Endodermal cell (in vitro differentiated cells): ENCODE measurements at places on chromosomes 5 and 9. TPM values are rescaled to one million over a fixed set of nuclear protein-coding genes. Genes with fewer than 3 reads are reported as not detected.

DNA sequence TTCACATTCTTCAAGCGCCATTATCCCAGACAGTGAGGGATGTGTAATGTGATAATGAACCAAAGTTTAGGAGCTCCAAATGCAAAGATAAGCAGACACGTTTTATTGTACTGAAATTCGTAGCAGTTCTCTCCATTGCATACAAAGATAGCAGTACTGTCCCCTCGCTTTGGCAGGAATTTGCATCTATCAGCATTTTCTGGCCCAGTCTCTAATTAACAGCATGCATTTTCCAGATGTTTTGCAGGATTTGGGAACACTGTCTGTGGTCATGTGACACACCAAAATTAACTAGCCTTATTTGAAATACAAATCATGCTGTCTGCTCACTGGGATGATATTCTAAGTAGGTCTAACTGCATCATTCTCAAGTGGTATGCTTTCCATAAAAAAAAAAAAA, 235.9 kb upstream of the TRPM3 start:
- DNase-seq, result no peak

GRCh38 chr9:85610074-85610860, 131.5 kb downstream of the AGTPBP1 start:
- DNase-seq, result peak; percentile 65

DNA sequence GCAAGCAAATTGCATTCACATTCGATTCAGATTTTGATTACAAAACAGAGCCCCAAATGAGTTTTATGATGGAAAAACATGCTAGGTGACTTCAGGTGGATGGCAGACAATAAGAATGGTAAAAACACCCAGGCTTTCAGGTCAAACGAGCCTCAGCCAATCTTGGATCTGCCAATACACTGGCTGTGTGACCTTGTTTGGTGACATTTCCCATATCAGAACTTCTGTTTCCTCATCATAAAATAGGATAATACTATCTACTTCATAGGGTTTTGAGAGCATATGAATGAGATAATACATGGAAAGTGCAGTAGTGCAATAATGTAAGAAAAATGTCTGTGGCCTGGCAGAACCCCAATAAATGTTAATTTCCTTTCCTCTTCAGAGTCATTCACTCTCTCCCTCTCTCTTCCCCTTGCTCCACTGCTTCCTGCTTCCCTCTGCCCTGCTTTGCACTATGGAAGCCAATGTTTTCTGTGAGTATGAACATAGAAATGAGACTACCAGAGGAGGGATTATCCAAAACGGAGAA, 54.7 kb downstream of the SH3RF2 start:
- DNase-seq, result no peak

- DNase-seq, result no peak
Measured at GRCh38 chr9:133935328-133936005, 56.7 kb downstream of the VAV2 start.

DNA sequence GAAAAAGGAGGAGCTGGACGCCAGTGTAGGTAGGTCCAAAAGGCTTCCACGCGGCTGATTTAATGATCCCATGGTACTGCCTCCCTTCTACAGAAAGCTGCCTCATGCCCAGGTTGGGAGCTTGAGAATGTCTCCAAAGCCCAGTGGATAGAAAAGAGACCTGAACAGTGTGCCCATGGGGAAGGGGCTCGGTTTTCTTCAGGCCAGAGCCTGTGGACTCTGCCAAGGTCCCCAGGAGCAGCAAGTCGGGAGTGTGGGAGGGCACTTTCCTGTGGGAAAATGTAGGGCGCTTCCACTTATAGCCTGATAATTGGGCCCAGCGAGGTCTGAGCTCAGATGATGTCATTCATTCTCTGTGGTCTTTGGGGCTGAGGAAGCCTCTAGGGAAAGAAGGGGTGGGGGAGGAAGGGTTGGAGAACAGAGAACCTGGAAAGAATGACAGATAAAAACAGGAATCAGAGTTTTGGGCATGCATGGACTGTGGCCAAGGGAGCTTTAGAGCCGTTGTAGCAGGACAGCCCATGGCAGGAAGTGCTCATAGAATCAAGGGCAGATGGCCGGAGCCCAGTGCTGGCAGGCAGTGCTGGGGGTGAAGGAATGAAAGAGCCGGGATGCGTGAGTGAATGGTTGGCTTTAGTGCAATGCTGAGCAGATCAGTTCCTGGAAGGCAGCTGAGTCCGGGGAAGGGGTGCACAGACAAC, 42.5 kb upstream of the SH3PXD2B start:
- DNase-seq, result peak; percentile 20

DNA sequence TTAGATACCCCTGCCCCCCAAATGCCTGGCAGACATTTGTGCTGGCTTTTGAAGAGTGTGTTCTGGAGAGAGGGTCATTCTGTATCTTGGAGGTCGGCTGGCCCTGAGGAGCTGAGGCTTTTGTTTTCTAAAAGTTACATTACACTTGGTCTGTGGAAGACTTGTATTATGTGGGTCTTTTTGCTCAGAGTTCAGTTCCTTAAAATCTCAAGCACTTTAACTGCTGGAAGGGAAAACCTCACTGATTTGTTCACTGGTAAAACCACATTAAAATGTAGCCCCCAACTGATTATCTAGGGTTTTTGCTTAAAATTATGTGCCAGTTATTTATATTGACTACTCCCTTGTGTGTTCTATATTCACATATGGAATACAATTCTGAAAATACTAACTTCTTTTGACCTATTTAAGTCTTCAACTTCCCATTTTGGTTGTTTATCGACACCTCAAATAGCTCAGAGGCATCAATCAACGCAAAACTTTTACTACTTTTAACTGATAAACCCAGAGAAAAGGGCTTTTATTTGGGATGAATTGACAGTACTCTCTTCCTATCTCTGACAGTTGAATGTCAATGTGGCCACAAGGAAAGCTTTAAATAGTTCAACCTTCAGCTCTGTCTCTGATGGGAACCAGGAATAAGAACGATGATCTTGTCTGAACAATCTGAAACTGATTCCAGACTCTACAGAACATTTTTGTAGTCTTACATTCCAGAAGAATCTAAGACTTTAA, 54.0 kb upstream of the MAP3K1 start:
- DNase-seq, result no peak

DNA sequence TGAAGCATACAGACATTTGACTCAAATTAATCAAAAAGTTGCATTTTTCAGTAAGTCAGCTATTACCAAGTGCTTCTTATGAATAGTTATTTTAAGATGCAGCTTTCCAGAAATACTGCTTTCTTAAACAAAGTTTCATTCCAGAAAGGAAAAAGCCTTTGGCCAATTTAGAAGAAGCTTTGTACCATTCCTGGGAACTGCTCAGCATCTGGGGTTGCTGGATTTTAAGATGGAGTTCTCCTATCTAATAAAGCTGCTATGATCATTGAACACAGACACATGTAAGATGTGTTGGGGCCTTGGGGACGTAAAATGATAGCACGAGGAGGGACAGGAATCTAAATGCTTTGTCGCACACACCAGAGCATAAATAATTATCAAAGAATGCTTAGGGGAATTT, 130.8 kb downstream of the SEMA5A start:
- no peak for DNase-seq

- DNase-seq, result no peak
Measured at GRCh38 chr9:5863092-5863746, 27.5 kb upstream of the MLANA start.

DNA sequence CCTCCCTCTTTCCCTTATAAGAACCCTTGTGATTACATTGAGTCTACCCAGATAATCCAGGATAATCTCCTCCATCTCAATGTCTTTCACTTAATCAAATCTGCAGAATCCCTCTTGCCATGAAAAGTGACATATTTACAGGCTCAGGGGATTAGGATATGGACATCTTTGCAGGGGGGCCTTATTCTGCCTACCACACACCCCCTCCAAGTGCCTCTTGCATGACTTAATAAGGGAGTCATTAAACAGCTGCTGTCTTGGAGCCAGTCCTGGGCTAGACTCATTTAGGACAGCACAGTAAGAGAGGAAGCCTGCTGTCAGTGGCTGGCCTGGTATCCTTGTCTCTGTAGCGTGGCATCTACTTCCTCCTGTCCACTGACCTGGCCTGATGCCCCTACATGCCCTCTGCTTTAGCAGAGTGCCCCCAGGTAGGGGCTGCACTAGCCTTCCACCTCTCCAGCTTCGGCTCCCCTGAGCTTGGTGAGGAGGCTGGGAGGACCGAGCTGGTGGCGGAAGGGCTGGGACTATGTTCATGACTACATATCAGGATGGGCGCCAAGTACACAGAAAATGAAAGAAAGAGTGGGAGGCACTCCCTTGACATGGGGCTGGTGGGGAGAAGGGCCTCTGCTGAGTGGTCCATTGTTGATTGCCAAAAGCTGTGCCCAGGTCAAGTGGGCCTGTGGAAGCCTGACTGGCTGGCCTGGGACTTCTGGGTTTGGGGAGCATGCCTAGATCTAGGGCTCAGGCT, 17.2 kb downstream of the ENHO start:
- no peak for DNase-seq

GRCh38 chr5:178688551-178688950, 41.9 kb downstream of the ZNF354A start:
- DNase-seq, result no peak

DNA sequence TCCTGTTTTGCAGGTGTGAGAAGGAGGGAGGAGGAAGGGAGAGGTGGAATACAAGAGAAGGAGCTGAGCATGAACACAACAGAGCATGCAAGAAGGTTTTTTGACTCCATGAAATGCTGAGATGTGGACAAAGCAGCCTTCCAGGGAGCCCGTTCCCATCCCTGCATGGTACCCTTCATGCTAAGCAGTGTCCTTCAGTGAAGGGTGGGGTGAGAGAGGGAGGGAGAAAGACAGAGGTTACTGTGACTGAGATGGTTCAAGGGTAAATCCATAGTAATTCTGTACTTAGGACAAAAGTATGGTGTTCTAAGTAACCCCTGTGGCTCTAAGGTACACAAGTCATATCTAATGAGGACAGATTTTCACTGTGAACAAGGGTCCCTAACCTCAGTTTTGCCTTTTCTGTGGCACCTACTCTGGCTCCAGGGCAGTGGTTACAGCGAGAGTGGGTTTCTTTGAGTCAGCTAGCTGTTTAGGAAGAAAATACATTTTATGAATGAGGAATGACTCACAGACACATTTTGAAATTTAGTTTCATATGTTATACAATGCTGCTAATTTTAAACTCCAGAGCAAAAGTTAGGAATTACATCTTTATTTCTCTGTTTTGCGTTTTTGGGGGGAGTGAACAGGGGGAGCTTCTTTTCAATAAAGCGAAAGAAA, 184.9 kb upstream of the SLC12A2 start:
- DNase-seq, result no peak

DNA sequence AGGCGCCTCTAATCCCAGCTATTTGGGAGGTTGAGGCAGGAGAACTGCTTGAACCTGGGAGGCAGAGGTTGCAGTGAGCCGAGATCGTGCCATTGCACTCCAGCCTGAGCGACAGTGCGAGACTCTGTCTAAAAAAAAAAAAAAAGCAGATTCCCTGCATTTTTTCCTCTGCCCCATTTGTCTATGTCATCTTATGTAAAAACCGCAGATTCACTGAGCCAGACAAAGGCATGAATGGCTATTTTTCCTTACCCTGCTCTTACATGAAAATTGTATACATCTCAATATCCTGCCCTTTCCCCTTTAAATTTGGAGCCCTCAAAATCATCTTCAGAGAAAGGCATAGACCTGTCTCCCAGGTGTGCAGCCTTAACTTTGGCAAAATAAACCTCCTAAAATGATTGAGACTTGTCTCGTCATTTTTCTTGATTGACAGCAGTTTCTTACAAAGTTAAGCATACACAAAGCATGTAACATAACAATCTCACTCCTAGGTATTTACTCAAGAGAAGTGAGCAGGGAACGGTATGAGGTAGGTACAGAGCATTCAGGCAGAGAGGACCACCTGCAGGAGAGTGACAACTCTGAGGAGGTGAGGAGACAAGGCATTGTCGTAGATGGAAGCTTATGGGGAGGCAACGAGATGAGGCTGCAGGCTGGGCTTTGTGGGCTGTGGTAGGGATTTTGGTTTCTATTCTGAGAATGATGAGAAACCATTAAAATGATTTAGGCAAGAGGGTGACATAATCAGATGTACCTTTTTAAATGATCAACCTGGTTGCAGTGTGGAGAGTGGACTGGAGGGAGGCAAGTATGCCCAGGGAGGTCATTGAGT, 65.7 kb upstream of the IL6ST start:
- DNase-seq, result no peak

- no peak for DNase-seq
Measured at GRCh38 chr5:60141119-60141518, 247.6 kb upstream of the PDE4D start.

DNA sequence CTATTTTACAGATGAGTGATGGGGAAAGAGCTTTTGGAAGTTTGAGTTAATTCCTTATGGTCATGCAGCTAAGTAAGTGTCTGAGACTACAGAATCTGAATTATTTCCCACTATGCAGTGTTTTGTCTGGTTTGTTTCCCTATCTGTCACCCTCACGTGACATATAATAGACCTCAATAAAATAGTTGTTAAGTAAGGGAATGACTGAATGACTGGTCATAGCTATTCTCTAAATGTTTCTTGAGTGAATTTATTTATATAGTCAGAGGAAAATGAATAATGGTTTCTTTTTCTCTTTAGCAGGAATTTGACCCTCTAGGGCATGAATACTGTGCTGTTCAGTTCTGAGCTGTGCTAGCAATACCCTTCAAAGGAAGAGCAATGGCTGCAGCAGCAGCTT, 10.3 kb downstream of the TRIM32 start:
- no peak for DNase-seq

DNA sequence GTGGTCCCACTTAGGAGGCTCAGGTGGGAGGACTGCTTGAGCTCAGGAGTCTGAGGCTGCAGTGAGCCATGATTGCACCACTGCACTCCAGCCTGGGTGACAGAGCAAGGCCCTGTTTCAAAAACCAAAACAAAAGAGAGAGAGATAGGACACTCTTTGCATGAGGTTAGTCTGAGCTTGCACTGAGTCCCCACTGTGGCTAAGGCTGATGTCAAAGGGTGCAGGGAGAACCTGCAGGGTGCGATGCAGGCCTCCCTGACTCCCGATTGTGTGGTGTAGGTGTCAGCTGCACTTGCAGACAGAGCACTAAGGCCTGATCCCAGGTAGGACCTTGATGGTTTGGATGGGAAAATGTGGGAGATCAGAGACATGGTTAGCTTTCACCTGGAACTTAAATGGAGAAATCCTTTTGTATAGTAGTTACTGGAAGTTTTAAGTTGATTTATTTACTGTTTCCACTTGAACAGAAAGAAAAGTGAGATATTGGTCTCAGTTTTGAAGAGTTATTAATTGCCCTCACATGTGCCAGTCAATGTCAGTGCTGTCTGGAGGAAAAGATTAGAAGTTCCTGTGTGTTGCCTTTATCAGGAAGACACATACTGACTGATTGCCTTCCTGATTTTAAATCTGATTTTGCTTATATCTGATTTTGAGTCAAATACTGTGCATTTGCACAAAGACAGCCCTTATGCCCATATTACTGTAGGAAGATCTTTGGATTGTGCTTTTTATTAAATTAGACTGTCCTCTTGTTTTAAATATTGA, 260.0 kb downstream of the MAST4 start:
- no peak for DNase-seq

GRCh38 chr9:26292943-26293342, 599.7 kb downstream of the CAAP1 start:
- DNase-seq, result no peak

- DNase-seq, result no peak
Measured at GRCh38 chr5:115381911-115382662, 85.6 kb upstream of the CCDC112 start.

The FBP2 gene
- not detected in 2 replicates for total RNA-seq

The CSF2 gene
- not detected in 3 replicates for total RNA-seq

The FOXD4L5 gene
- 0.23 TPM in 1 of 2 replicates, not detected in the other for total RNA-seq

The LRRC26 gene
- total RNA-seq, result 0.80 TPM in 1 of 3 replicates, not detected in the others

The FBXO10 gene
- 16.5 to 20.6 TPM (median 19.5 TPM) in 3 replicates for total RNA-seq

The POU5F2 gene
- total RNA-seq, result 0.43 and 0.84 TPM in 2 replicates

The MSMP gene
- 0.66 to 0.74 TPM in 2 of 3 replicates, not detected in the other for total RNA-seq

The TSSK1B gene
- 0.19 TPM in 1 of 3 replicates, not detected in the others for total RNA-seq

The UQCRQ gene
- 261 and 285 TPM in 2 replicates for total RNA-seq

The RNF44 gene
- 173 and 176 TPM in 2 replicates for total RNA-seq
